ENCODE measurements at places on chromosomes 2 and 18.

DNA sequence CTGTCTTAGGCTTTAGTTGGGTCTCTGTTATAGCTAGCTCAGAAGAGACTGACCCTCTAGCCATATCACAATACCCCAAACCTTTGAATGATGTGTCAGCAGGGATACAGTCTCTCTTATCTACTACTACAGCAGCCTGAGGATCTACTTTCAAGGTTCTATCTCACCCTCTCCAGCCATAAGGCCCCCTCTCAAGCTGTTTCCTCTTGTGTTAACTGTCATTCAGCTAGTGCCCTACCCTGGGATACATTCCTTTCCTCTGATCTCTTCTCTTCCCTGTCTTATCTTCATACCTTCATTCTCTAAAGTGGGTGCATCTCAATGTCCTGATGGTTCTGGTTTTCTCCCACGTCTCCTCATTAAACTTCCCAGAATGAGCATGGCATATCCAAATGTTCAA lies 434.7 kb downstream of the NRXN1 start:
- DNase-seq, result no peak

- no peak for DNase-seq
Observed at GRCh38 chr2:156322051-156322685, 10.4 kb downstream of the NR4A2 start.

GRCh38 chr2:127641846-127642507 lies 4.0 kb upstream of the GPR17 start:
- DNase-seq, result no peak

GRCh38 chr18:13934676-13935075 lies 19.3 kb upstream of the MC2R start:
- DNase-seq, result no peak

DNA sequence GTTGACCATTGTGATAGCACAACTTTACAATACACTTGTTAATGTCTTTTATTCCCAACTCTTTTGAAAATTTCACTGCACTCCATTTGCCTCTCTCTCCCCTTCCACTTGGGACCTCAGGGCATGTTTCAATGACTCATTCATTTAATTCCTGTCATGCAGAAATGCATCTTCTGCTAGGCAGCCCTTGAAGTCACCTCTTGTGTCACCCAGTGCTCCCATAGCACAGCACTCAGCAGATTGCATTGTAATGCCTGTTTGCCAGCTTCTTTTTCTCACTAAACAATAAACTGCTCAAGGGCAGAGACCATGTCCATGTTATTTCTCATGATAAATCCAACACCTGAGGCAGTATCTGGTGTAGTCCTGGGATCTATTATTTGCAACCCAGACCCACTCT lies 85.9 kb upstream of the ACSL3 start:
- DNase-seq, result no peak

DNA sequence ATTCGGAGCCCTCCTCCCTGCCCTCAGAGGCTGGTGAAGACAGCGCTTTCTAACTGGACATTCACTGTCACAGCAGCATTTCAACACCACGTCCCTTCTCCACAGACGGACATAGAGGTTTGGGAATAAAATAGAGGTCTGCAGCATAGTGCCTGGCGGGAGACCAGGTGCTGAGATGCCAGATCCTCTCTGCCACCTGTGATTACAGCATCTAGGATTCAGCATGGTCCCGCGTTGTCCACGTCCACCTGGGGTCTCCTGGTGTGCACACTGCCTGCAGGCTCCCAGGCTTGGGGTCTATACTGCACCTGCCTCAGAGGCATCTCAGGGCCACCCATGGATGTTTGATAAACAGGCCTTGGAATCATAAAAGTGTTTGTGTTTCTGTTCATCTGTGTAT lies 175.5 kb downstream of the TMEM18 start:
- no peak for DNase-seq

DNA sequence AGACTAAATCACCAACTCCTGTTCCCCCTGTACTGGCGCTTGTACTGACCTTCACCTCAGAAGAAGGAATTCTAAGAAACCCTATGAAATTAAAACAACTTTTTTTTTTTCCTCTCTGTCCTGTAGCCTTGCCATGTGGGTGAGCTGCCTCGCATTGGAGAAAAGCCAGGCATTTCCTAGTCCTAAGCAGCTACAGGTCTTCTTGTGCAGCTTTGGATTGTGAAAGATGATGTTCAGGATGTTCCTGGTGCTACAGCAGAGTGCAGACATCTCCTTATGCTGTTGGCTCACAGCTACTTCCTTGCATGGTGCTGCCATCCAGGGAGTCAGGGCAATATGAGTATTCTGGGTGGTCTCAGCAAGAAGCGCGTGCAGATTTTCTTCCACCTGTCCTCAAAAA lies 11.9 kb downstream of the PIK3C3 start:
- no peak for DNase-seq

GRCh38 chr18:58370038-58370580 lies 258.8 kb downstream of the ALPK2 start:
- DNase-seq, result no peak

GRCh38 chr2:195482010-195482409 lies 175.0 kb upstream of the SLC39A10 start:
- DNase-seq, result no peak

DNA sequence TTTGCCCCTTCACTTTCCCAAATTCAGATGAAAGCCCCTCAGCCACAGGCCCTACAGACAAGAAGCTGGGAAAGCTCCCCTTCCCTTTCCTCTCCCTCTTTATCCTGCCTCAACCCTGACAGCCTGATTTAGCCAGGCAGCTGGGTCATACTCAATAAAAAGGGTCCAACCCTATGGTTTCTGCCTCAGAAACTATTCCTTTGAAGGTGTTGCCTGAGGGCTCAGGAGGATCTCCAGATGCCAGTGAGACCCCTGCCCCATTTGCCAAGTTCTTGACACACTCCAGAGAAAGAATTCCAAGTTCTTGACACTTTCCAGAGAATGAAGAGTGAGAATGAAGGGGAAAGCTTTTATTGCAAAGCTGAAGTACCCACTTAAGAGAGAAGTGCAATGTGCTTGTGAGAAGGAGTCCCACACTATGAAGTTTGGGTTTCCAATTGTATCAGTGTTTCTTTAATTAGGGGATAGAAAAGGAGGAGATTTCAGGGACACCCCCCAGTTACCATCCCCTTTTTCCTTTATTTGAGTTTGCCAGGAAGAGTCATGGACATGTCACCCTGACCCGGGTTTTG lies 576.2 kb downstream of the METTL4 start:
- DNase-seq, result no peak

DNA sequence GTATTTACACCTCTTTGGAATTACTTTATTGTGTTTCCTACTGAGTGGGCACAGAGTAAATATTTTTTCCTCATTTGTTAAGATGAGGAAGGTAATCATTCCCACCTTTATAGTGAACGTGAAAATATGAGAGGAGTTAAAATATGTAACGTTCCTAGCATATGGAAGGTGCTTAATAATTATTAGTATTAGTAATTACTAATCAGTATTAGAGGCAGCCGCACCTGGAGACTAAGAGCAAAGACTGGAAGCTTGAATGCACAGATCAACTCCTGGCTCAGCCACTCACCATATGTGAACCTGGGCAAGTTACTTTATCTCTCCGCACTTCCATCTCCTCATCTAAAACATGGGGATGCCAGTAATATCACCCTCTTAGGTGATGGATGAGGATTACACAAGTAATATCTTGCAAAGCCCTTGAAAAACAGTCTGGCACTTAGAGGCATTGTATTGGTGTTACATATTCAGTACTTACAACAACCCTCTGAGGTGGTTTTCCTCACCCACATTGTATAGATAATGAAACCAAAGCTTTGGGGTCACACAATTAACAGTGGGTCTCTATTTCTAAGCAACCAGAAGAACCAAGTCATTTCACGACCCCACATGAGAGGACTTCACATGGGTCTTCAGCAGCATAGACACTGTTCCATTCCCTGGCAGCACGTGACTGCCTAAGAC lies 100.3 kb upstream of the KCTD1 start:
- DNase-seq, result no peak

GRCh38 chr2:70796262-70796661 lies 5.8 kb upstream of the FIGLA start:
- DNase-seq, result no peak

DNA sequence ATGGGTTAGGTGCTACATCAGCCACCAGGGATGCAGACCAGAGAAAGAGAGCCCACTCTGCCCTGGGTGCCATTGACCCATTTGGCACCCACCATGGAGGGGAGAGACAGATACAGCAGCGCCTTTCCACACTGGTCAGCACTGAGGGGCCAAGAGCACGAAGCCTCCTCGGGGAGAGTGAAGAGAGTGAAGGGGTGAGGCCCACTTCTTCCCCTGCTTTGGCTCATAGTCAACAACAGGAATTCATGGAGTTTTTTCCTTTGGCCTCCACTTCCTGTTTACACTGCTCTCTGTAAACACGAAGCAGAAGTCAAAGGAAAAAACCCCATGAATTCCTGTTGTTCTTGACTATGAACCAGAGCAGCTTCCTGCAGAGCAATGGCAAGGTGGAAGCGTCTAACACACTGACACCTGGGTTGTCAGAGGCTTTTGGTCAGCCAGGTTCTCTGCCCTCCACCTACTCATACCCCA lies 80.0 kb downstream of the CCDC93 start:
- no peak for DNase-seq

All from astrocyte of the cerebellum (primary cell).